ENCODE measurements at places on chromosomes 3 and 15.

GRCh38 chr15:29695489-29696167 lies 126.6 kb downstream of the TJP1 start:
- DNase-seq = no peak

DNA sequence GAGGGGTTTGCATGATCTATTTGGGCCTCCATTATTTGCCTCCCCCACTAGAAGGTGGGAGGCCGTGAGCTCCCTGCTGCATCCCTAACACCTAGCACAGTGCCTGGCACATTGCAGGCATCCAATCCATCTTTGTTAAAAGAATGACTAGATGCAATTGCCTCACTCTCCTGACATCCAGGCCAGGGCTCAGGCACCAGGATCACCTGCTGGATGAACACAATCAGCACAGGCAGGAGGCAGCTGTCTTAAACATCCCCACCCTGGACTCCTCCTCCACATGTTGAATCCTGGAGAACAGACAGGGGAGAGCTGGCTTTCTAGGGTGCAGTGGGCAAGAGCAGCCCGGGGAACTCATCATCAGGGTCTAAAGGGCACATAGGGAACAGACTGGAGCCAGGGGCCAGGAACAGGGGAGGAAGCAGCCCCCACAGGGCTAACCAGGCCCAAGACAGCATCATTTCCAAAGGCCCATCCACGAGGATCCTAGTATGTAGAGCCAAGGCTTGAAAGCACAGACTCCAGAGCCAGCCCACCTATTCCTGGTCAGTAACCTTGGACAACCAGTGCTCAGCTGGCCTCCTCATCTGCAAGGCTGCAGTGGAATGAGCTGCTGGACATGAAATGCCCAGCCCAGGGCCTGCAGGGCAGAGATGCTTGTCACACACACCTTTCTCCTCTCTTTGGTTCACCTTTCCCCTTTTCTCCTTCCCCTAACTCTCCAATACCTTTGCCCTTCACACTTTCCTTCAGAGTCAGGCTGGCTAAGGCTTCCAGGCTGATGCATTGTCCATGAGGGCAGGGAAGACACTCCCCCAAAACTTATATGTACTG lies 254.4 kb upstream of the TLE3 start:
- peak; percentile 65 for DNase-seq

DNA sequence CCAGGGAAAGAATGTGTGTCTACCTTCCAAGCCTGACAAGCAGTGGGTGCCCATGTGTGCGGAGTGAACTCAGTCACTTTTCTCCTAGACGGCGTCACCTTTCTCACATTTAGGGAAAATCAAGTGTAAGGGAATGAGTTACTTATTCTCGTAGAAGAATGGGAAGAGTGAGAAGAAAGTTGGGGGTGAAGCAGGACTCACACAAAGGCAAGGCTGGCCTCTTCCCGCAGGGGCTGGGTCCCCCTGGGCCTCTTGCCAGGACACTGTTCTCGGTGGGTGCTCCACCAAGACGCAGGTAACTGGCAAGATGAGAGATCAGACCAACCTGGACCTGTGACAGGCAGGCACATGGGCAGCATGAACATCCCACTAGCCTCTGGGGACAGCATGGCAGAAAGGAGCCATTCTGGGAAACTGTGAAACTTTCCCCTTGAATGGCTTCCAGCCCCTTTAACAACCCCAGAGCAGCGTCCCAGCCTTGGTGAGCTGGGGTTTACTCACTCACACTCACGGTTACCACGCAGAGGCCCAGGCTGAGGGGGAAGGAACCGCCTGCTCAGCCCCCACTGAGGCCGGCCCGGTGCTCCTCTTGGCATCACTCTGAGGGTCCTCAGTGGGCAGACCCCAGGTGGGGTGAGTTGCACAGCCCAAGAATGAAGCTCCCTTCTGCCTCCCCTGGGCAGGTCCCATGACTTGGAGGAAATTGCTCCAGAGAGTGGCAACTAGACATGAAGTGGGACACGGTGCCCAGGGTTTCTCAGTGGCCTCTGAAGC lies 15.0 kb upstream of the SRP14 start:
- DNase-seq = no peak

DNA sequence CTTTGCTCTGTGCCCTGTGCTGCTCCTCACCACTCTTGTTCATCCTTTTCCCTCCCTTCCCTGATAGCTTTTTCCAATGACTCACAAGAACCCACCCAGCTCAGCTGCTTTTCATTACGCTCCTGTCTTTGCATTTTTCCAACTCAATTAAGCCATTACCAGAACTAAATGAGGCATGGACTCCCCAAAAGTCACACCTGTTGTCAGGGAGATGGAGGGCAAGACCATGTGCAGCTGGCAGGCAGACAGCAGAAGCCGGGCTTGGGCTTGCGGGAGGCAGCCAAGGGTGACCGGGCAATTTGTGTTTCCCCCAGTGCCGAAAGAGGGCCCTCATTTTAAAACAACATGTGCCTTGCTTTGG lies 64.3 kb downstream of the CASR start:
- DNase-seq = no peak

- DNase-seq = no peak
These were observed 106.5 kb downstream of the P3H2 start for GRCh38 chr3:190013943-190014924.

GRCh38 chr3:152260026-152260425 lies 8.7 kb upstream of the MBNL1 start:
- DNase-seq = no peak

- DNase-seq = no peak
These were observed 4.3 kb downstream of the SLC25A38 start for GRCh38 chr3:39387411-39387975.

DNA sequence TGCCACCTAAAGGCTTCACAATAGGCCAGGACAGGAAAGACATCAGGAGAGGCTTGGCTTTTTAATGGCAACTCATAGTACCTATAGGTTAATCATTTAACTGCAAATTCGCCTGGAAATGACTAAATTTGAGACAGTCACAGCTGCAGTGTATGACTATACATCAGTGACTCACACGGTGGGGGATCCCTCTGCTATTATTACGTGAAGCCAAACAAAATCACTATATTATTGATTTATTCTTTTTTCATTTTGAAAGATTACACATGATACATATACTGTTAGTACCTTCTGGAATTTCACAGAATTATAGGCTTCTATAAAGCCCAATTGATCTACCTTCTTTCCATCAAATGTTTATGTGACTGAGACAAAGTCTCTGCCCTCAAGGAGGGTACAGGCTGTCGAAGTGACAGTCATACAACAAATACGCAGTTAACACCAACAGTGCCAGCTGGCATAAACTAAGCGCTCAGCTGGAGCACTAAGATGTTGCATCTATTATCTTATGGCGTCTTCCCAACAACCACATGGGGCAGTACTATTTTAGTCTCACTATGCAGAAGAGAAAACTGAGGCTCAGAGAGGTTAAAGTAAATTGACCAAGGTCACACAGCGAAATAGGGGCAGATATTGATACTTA lies 82.0 kb upstream of the LMOD3 start:
- no peak for DNase-seq

GRCh38 chr3:13647298-13648059 lies 98.6 kb downstream of the FBLN2 start:
- peak; percentile 41 for DNase-seq

GRCh38 chr3:146382386-146382785 lies 87.0 kb downstream of the PLSCR2 start:
- DNase-seq = no peak

DNA sequence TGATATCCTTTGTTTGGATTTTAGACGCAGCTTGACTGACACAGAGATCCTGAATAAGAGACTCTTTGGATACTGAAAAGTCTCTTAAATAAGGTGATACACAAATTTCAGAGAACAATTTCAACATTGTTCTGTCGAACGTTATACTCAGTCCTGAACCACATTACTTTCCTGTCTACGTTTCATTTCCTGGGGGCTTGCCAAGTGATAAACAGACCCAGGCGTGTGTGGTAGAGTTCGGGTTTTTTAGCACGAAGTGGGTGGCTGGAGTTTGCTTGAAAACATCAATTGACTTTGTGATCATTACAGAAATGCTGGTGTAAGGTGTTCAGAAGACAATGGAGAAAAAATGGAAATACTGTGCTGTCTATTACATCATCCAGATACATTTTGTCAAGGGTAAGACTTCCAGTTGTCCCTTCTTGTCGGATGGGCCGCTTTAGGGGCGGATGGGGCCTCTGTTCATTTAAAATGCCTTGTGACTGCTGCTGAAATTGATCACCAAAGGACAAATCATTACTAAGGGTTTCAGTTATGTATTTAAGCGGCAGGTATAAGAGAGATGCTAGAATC lies at the start of gene CD96:
Gene CD96, plus strand, starts transcription at position 287 of the 573 bp plus-strand sequence. Its CDS starts 52 bp downstream, at position 339.
- no peak for DNase-seq

DNA sequence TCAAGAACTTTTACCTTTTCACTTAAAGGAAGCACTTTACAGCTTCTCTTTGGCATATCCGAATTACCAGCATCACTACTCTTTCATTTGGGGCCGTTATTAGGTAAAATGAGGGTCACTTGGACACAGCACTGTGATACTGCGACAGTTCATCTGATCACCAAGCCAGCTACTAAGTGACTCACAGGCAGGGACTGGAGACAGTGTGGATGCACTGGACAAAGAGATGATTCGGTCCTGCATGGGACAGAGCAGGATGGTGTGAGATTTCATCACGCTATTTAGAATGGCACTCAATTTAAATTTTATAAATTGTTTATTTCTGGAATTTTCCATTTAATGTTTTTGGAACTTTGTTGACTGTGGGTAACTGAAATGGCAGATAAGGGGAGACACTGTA lies 166.9 kb upstream of the IL12A start:
- DNase-seq = no peak

DNA sequence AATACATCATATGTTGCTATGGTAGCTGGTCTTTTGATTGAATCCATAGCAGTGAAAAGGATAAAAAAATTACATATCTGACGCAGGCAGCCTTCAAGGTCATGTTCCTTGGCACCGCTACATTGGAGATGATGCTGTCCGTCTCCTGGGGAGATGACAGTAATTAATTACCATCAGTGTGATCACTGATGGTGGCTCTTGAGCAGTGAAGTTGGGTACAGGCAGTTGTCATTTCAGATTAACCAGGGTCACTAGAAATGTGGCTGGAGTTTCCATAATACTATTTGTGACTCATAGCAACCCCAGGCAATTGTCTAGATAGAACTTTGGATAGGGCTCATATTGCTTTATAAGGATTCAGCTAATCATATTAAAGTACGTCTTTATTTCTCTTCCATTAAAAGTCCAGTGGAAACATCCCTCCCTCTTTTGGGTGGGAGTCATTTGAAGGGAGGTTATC lies 136.3 kb downstream of the THSD4 start:
- DNase-seq = no peak

DNA sequence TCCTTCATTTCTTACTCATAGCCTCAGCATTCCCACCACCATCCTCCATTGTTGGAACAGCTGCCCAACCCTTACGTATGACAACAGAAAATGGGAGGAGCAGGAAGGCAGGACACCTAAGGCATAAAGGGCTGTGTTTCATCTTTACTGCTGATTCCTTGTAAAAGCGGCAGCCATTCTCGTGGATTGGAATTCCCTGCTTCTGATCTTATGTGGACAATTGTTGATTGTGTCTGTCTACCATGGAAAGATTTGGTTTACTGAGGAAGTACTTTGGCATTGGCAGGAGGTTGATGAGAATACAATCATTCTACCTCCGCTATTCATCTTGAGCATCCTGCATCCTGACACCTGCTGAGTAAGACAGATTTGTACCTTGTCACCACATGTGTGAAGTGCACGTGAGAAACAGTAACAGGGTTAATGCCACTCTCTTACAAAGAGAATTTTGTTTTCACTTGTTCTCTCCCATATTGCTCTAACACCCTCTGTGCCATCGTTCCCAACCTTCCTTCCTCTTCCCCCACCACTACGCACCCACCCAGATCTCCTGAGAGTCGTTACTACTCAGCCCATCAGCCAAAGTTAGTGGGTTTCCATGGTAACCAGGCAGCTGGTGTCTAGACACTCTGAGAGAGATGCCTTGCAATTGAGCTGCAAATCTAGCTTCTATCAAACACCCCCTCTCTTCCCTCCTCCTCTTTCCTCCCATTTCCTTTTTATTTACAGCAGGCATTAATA lies 75.7 kb downstream of the GAP43 start:
- DNase-seq = no peak

GRCh38 chr3:55531321-55531720 lies 44.2 kb upstream of the WNT5A start:
- DNase-seq = peak; percentile 10

- DNase-seq = peak; percentile 50
These were observed 7.6 kb downstream of the ANXA2 start for GRCh38 chr15:60390231-60390630.

DNA sequence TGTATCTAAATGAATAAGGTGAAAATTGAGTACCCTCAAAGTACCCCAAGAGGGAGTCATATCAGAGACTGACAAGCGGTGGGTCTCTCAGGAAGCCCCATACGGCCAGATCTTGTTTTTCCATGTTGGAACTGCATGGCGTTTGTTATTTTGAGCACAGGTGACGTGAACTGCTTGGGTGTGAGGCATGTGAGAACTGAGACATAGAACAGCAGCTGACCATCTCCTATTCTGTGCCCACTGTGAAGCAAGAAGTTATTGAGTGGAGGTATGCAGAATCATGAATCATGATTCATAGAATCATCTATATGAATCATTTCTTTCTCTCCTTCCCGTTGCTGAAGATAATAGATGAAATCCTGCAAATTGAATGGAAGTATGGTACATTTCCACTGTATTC lies 4.6 kb downstream of the VPS8 start:
- no peak for DNase-seq

DNA sequence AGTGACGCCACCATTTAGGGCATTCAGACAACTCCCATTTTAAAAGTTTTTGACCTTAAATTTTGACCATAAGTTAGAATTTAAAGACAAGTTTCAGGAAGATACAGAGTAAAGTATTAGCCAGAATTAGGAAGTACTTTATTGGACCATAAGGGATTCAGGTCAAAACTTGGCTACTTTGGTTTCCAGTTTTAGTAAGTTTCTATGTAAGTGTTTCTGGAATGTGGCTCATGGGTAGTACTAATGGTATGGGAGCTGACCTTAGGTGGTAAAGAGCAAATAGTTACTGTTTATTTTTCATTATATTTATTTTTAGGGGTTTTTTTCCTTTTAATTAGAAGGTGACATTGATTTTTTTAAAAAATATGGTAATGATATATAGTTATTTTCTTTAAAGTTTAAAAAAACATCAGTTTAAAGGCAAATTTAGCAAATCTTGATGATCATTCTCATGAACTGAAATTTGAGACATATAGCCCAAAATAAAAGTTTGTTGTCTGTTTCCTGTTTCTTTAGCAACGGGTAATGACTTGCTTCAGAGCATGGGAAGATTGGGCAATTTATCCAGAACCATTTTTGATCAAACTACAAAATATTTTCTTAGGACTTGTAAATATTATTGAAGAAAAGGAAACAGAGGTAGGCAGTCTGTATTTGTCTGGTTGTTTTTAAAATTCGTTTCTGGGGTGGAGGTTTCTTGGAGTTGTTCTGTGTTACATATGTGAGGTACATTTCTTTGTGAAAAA lies 34.3 kb downstream of the U2SURP start:
- DNase-seq = no peak

- no peak for DNase-seq
These were observed 46.2 kb downstream of the CCDC12 start for GRCh38 chr3:46930166-46930944.

- no peak for DNase-seq
These were observed 58.7 kb upstream of the MEF2A start for GRCh38 chr15:99507016-99507503.

- DNase-seq = no peak
These were observed 51.2 kb downstream of the HMCES start for GRCh38 chr3:129329858-129330257.

Measured in lower leg skin (tissue), 4 donors.